CD4-positive, alpha-beta T cell treated with Interleukin-10 for 1 hour (primary cell): ENCODE measurements at places on chromosomes 6 and 20.
A peak's percentile ranks its signal among the peaks of the same experiment; 100 is the strongest.

GRCh38 chr20:39291301-39291700, 329.2 kb downstream of the DHX35 start:
- DNase-seq = no peak

- no peak for DNase-seq
These were observed 18.3 kb downstream of the VAPB start for GRCh38 chr20:58407201-58407873.

DNA sequence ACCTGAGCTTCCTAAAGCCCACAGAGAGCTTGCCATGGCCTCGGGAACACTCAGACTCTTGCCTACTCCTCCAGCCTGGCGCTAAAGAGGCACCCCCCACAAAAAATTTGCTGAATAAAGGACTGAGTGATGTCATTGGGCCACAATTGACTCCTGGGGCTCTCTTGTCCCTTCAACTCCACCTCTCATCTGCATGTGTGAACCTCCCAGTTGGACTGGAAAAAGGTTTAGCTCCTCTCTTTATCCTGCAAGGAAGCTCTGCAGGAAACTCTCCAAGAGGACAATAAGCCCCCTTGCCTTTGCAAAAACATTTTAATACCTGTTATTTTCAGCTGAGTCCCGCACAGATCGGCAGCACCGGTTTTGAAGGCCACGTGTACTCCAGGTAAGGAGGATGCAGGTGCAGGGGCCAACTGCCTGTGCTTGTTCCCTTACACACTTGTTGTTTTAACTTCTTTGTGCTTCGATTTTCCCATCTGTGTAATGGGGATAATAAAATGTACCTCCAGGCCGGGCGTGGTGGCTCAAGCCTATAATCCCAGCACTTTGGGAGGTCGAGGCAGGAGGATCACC, 107.3 kb downstream of the TFAP2C start:
- no peak for DNase-seq

DNA sequence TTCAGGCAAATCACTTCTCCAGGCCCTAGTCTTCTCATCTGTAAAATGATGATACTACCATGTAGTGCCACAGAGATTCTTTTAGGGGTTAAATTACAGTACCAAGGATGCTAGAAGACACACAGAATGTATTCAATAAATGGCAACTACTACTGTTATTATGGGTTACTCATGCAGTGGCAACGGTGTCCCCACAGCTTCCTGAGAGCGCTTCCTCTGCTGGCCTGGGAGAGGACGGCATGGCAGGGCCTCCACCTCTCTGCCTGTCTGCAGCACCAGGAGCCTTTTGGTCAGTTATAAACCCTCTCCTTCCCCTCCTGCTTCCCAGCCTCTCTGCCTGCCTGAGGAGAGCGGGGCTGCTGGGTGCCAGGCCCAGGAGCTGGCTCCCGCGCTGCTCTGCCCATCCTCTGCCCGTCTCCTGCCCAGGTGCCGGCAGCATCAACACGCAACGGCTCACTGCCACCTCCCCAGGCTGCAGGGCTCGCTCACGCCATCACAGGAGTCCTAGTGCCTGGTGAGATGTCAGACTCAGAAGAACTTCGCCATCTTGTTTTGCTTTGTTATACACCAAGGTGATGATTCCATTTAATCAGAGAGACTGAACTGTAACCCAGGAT, 170.6 kb downstream of the FOXC1 start:
- DNase-seq = no peak

- no peak for DNase-seq
These were observed 483.8 kb upstream of the CHD6 start for GRCh38 chr20:42102000-42102399.

- DNase-seq = no peak
These were observed 206.5 kb upstream of the RREB1 start for GRCh38 chr6:6901205-6901719.

- no peak for DNase-seq
These were observed 269.6 kb downstream of the PKHD1 start for GRCh38 chr6:51817832-51818231.

- no peak for DNase-seq
These were observed 30.7 kb downstream of the PTPN1 start for GRCh38 chr20:50540620-50541605.

DNA sequence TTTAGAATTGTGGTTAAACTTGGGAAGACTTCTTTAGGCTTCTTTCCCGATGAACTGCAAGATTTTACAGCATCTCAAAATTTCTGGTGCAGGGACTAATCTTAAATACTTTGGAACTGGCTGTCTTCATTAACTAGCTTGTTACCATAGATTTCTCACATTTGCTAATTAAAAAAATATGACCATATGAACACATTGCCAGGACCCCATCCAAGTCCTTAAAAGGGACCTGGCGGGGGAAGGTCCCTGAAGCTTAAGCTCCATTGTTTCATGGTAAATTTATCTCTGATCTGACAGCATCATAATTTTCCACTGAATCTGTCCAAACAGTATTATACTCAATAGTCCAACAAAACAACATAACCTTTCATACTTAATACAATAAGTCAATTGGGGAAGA, 517.8 kb upstream of the FLRT3 start:
- DNase-seq = no peak

DNA sequence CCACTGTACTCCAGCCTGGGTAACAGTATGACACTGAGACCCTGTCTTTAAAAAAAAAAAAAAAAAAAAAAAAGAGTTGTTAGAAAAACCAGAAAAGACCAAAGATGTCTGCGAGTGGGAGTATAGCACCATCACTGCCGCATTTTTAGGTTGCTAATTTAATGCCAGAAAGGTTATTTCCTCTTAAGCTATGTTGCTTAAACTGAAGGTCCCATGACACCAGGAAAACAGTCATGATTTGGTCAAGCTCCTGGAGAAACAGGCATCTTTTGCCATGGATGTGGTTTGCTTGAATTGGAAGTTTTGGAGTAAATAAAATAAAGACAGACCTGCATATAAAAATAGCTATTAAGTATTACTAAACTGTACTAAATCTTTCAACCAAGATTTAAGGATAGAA, 68.3 kb upstream of the TNFRSF21 start:
- no peak for DNase-seq

DNA sequence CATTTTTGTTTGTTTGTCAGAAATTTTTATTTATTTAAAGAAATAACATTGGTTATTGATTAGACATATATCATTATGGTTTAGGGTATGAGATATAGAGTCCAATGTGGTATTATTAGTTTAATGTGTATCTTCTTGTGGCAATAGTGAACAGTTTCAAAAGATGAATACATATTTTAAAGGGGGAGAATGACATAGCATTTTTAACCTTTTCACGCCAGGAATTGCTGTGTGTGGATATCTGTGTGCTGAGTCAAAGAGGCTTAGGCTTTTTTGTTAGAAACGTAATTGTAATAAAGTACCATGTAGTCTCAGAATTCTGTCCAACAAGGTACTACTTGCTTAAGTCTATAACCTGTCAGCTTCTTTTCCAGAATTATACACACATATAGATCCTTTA, 451.6 kb downstream of the ADGRB3 start:
- no peak for DNase-seq

DNA sequence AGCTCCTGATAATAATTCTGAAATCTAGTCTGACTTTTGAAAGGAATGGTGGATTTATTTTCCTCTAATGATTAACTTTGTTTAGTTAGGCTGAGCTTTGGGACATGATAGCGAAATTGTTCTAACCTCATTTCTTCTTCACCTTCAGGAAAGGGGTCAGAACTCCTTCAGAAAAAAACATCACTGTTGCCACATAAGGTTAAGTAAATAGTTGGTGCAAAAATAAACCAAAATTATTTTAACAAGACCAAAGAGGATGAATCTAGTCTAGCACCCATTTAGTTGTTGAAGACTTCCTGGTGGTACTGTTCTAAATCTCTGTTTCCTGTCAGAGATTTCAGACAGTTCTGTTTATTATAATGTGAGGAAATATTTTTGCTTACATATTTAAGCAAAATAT, 379.8 kb downstream of the UTRN start:
- DNase-seq = no peak

DNA sequence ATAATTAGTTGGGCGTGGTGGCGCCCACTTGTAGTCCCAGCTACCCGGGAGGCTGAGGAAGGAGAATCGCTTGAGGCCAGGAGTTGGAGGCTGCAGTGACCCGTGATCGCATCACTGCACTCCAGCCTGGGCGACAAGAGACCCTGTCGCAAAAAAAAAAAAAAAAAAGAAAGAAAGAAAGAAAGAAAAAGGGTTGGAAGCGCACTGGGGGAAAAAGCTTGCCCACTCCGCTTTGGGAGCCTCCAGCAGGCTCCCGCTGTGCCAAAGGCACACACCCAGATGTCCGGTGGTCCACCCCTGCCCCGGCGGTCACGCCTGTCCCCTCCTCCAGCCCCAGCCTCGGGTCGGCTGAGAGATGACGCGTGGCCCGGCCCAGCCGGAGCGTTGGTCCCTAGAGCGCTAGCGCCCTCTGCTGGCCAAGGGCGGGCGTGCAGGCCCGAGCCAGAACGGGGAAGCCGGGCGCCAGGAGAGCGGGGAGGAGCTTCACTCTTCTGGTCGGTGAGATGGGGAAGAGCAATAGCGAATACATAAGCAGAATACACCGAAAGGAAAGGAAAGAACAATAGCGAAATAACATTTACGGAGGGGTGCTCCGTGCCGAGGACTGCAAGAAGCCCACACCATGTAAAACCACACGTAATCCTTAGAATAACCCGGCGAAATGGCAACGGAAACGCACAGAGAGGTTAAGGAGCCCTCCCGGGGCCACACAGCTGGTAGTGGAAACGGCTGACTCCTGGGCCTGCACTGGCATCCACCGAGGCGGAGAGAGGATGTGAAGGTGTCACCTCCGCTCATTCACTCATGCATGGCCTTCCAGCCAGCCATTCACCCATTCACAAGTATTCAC, 41.7 kb downstream of the UBE2V1 start:
- peak; percentile 90 for DNase-seq
